ENCODE measurements at places on chromosomes 2 and 18. TPM values are rescaled to one million over a fixed set of nuclear protein-coding genes. Genes with fewer than 3 reads are reported as not detected.
A peak's percentile ranks its signal among the peaks of the same experiment; 100 is the strongest.

Gene TMEM178A
- total RNA-seq, result 0.43 TPM

Gene SERPINB4
- total RNA-seq, result not detected

Gene UCN
- 3.0 TPM for total RNA-seq

Gene FRZB
- total RNA-seq, result not detected

Gene CDH19
- not detected for total RNA-seq

Gene R3HDM1
- total RNA-seq, result 38.5 TPM

Gene VPS54
- 19.2 TPM for total RNA-seq

Gene SCN1A
- not detected for total RNA-seq

Gene LHCGR
- not detected for total RNA-seq

DNA sequence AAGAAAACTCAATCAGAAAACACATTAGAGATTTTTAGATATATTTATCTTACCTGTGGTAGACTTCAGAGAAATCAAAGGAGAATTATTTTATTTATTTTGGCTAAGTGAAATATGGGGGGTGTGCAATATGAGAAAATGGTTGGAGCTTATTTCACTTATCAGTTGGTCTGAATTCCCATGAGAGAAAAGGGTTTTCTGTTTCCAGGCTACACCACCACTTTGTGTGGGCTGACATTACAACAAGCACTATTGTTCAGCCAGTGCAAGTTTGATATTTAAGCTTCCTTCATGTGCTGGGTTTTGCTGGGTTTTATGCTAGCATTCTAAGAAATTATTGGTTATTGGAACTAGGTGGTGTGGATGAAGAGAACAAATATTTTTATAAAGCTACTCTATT lies 33.5 kb downstream of the RMND5A start:
- no peak for DNase-seq

DNA sequence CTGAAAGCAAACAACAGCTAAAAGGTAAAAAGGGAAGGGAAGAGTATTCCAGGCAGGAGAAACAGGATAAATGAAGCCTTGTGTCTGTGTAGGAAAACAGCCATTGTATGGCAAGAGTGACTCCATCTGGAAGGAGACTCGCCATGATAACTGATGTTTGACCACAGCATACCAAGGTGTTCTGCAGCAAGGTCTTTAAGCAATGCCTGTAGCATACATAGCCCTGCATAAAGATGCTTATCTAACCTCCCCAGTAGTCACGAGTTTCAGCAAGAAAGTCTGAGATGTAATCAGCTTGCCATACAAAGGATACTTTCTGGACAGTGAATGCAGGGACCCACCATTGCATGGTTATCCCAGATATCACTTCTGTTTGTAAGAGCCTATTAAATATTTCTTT lies 11.9 kb upstream of the CCNT2 start:
- DNase-seq, result no peak

GRCh38 chr2:54239427-54239826 lies 16.6 kb downstream of the TSPYL6 start:
- no peak for DNase-seq

- DNase-seq, result no peak
Observed at GRCh38 chr2:158772306-158773078, 22.6 kb upstream of the DAPL1 start.

- no peak for DNase-seq
Observed at GRCh38 chr2:73489053-73489452, 103.4 kb downstream of the ALMS1 start.

GRCh38 chr2:37645362-37645761 lies 26.1 kb downstream of the CDC42EP3 start:
- DNase-seq, result peak; percentile 42

DNA sequence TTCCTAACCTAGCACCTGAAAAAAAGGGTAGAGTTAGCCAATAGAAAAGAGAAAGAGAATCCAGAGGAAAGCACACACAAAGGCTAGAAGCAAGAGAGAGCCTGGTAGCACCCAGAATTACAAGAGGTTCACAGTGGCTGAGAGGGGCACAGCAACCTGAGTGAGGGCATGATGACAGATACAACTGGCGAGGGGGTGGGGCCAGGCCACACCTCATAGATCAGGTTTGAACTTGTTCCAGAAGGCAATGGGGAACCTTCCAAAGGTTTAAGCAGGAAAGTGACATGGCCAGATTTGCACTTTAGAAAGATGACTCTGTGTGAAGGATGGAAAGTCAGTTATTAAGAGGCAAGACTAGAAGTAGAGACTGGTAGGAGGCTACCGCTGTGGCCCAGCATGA lies 148.0 kb downstream of the TTC32 start:
- no peak for DNase-seq

- no peak for DNase-seq
Observed at GRCh38 chr2:200155652-200156051, 150.8 kb upstream of the SPATS2L start.

DNA sequence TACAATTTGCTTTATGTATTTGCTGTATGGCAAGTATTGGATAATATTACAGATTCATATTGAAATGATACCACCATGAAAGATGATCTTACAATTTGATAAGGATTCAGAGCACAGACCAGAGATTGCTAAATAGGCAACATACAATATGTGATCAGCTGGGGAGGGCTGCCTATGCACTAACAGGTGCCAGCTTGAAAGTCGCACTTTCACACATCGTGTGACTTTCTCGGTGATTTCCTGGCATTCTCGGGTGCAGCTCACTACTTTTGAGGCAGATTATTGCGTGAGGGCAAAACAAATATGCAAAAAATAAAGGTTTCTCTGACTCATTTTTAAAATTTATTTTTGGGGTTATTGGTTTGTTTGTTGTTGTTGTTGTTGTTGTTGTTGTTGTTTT lies 36.0 kb downstream of the RBMS1 start:
- DNase-seq, result no peak

GRCh38 chr2:238682536-238682935 lies 165.3 kb upstream of the TWIST2 start:
- DNase-seq, result no peak

- no peak for DNase-seq
Observed at GRCh38 chr2:122323927-122324326, 568.5 kb downstream of the TSN start.
